Activated gamma-delta T cell treated with Interleukin-2 at 50 U/mL for 16 hours (primary cell): ENCODE measurements at places on chromosomes 2 and 18.

DNA sequence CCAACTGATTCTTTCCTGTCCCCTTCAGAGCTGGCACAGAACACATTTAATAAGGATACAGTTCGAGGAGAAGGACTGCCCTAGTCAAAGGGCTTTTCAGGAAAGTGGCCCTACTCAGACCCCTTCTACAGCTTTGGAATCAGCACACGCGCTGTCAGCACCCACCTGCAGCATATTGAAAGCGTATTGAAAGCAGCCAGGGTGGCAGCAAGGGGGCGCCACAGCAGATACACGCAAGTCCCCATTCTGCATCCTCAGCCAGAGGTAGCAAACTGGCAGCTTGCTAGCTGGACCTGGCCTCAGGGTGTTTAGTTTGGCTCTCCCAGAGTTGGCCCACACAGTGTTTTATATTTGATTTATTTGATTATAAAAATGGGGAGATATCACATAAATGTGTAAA, 101.0 kb upstream of the NT5C1B start:
- DNase-seq = no peak

- no peak for DNase-seq
Measured at GRCh38 chr18:37963837-37964236, 398.2 kb upstream of the CELF4 start.

DNA sequence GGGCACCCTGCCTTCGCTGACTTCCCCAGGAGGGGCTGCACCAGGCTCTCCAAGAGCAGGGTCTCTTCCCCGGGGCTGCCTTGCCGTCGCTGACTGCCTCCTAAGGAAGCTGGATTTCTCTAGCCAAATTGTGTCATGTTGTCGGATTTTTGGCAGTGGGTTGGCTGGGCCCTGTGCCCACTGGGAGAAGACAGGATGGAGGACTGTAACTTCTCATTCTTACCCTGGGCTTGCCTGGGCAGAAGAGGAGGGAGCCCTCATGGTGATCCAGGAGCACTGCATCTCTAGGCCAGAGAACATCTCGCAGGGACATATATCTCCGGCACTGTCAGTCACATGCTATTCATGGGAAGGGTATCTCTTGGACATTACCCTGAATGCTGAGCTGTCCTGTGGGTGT, 6.3 kb downstream of the MYO7B start:
- no peak for DNase-seq

- DNase-seq = no peak
Measured at GRCh38 chr2:96359866-96360265, 24.3 kb downstream of the NCAPH start.

DNA sequence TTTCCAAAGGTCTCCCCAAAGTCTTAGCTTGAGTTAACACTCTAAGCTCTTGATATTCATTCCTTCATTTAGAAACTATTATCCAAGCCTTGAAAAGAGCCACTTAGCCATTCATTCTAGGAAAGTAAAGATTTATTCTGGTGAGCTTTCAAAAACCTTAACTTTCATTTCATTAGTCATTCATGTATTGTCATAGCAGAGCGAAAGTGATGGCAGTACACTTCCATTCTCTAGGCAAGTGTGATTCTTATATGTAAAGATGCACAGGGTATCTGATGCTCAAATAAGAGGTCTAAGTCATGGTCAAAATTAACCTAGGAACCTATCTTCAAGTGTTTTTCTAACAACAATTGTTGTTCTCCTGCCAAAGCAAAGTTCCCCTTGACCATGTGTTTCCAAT, 553.0 kb upstream of the FANCL start:
- DNase-seq = no peak

- no peak for DNase-seq
Measured at GRCh38 chr2:238821391-238821790, 26.5 kb upstream of the TWIST2 start.

DNA sequence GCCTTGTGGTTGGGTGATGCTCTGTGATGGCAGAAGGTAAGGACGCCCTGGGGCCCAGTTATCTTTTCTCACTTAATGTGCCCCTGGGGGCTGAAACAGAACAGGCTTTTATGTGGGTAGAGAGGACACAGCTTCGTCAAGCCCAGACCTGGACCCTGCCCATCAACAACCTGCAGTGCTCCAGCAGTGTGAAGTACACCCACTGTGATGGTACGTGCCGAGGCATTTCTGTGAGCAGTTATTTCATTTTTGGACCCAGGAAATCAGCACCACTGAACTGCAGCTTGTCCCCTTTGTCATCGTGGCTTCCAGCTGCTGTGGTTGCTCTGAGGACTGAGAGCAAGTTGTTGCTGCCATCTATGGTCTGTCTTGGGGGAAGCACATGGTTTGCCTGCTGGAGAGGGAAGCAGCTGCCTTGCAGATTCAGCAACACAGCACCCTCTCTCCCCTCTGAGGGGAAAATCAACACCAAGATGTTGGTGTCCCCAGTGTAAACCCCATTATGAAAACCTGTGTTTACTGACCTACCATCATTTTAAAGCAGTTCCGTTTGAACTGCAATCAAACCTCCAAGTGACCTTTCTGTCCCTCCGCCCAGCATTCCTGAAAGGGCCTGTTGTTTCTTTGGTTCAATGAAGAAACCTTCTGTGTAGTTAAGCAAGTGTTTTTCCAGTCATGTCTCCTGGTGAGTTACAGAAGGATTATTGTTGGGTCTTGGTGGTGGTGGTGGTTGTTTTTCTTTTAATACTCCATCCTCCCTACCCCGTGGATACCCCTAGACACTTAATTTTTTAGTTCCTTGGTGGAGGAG, 158.2 kb downstream of the MGAT5 start:
- peak; percentile 63 for DNase-seq

GRCh38 chr18:23330423-23330822, 122.7 kb upstream of the RIOK3 start:
- DNase-seq = no peak

GRCh38 chr2:29446847-29447246, 331.6 kb downstream of the CLIP4 start:
- DNase-seq = no peak

DNA sequence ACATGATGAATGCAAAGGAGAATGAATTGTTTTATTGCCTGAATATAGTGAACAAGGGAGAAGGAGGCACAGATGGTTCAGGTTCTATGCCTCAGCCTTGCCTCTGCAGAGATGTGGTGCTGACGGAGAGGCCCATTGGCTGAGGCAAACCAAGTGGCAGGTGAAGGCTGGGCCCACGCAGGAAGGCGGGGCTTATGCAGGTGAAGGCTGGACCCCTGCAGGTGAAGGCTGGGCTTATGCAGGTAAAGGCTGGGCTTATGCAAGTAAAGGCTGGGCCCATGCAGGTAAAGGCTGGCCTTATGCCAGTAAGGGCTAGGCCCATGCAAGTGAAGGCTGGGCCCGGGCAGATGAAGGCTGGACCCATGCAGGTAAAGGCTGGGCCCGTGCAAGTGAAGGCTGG, 414.7 kb downstream of the LRATD1 start:
- DNase-seq = no peak

GRCh38 chr2:71609958-71610357, 156.6 kb downstream of the DYSF start:
- no peak for DNase-seq

GRCh38 chr2:207238831-207239701, 73.3 kb upstream of the KLF7 start:
- DNase-seq = no peak

GRCh38 chr2:71453404-71454220, at the start of gene DYSF:
DYSF (plus strand) TSS chr2:71453561.
- no peak for DNase-seq

- DNase-seq = no peak
Measured at GRCh38 chr2:68226794-68227193, 25.5 kb downstream of the PPP3R1 start.

DNA sequence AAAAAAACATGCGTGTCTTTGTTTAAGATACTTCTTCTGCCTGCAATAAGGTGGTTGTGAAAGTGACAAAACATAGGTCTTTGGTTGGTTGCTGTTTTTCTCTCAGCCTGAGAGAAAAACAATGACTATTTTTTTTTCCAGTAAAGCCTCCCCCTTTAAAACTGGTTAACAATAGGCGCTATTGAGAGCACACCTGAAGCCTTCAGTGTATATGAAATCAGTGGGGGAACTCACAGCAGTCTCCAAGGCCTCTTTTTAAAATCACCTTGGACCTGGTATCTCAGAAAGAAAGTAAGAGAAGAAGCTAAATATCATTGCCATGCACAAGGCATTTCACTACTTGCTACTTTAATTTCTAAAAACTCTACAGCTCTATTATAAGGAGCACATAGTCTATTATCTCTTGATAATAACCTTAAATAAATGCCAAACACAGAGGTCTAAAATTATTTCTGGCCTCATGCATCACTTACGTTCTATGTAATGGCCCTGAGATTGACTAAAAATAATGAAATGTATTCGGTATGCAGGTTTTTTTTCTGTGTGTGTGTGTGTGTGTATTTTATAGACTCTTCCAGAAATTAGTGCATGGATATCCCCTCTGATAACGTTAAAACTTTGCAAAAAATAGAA, 544.4 kb downstream of the TDRD15 start:
- no peak for DNase-seq

- no peak for DNase-seq
Measured at GRCh38 chr2:139495851-139496250, 715.7 kb upstream of the NXPH2 start.

DNA sequence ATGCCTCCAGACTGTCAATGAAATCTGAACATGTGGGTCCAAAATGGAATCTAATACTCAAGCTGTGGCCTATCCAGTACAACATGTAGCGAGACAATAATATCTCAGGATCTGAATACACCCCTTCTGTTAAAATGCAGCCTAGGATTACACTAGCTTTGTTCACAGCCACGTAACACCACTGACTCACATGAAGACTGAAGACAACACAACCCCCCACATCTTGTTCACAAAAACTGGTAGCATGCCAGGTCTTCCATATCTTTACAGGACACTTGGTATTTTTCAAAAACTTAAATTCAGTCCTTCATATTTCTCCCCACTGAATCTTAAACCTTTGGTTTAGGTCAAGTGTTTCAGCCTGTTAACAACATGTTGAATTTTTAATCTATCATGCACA, 84.2 kb downstream of the SLC8A1 start:
- no peak for DNase-seq

- DNase-seq = no peak
Measured at GRCh38 chr2:240974771-240975572, 23.4 kb upstream of the SNED1 start.

- DNase-seq = peak; percentile 14
Measured at GRCh38 chr18:70659036-70659925, 370.4 kb downstream of the SOCS6 start.

DNA sequence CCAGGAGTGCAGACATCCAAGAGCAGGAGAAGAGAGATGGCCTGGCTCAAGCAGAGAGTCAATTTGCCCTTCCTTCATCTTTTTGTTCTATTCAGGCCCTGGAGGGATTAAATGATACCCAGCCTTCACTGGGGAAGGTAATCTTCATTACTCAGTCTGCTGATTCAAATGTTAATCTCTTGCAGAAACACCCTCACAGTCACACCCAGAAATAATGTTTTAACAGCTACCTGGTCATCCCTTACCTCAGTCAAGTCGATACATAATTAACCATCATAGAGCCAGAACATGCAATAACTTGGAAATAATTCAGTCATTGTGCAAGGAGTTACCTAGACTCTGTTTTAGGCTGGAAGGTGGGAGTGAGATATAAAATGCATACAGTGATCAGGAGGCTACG, 163.7 kb upstream of the TNP1 start:
- DNase-seq = no peak

DNA sequence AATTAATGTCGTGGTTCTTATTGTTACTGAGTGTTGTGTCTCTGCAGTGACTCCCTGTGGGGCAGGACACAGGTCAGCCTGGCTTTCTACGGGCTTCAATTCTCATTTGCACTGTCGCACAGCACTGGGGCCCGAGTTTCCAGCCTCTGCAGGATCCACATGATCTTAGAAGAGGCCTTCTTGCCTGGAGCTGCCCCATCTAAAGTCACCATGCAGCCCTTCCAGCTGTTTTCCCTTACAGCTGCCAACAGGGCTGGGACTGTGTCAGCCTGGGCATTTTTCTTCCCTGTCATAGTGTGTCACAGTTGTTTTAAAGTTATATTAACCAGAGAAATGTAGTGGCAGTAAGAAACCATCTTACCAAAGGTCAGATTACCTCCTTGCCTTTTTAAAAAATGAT, 27.0 kb downstream of the FHL2 start:
- DNase-seq = no peak

DNA sequence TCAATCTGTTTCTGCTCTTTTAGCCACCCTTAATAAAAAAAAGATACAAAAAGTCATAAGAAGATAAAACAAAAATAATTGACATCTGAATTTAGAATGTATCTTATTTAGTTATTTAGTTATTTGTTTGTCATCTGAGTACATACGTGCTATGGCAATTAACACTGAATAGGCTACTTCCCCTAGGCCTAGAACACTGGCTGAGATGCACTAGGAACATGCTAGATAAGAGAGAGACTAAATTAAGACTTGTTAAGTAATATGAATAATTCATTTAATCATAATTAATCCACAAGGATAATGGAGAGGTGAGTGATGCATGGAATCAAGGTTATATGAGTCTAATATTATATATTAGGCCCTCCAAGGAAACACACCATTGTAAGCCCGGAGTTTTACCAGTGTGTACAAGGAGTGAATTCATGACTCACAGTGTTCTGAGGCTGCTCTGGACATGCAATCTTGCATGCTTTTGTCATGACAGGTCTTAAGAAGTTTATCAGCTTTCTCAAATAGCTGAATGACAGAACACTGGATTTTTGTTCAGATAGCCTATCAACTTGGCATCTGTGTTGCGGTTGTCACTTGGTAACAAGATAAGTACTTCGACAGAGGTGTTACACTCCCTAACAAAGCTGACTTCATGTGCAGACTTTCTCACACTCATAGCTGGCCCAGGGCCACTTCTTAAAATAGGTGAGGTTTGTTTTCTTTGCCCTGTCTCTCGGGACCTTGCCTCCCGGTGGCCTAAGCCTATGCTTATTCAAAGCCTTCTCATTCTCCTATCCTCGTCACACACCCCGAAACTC, 5.0 kb upstream of the SERPINB2 start:
- no peak for DNase-seq

GRCh38 chr2:79715338-79715737, 202.5 kb downstream of the CTNNA2 start:
- DNase-seq = no peak
